ENCODE measurements at places on chromosomes 2 and 18. TPM values are rescaled to one million over a fixed set of nuclear protein-coding genes. Genes with fewer than 3 reads are reported as not detected.

- H3K27ac ChIP-seq, result no peak overlapping the region
- H3K4me3 ChIP-seq, result no peak overlapping the region
- no peaks in the 10 kb centered on the region for H3K27me3 ChIP-seq
- no peaks in the 10 kb centered on the region for H3K36me3 ChIP-seq
- no peak for DNase-seq
- H3K4me1 ChIP-seq, result no peaks in the 10 kb centered on the region
Measured at GRCh38 chr2:136059036-136059472, 58.9 kb downstream of the CXCR4 start.

- DNase-seq, result no peak
- H3K36me3 ChIP-seq, result no peaks in the 10 kb centered on the region
- H3K4me3 ChIP-seq, result no peak overlapping the region
- H3K4me1 ChIP-seq, result no peaks in the 10 kb centered on the region
- H3K27me3 ChIP-seq, result no peaks in the 10 kb centered on the region
- no peak overlapping the region for H3K27ac ChIP-seq
Measured at GRCh38 chr2:185859506-185859905, 120.9 kb downstream of the FSIP2 start.

- H3K4me1 ChIP-seq, result peaks cover 4% of the 10 kb centered on the region
- no peak for DNase-seq
- no peaks in the 10 kb centered on the region for H3K27me3 ChIP-seq
- H3K27ac ChIP-seq, result no peak overlapping the region
- no peaks in the 10 kb centered on the region for H3K36me3 ChIP-seq
- H3K4me3 ChIP-seq, result no peak overlapping the region
Measured at GRCh38 chr2:152413228-152414030, 78.5 kb downstream of the FMNL2 start.

DNA sequence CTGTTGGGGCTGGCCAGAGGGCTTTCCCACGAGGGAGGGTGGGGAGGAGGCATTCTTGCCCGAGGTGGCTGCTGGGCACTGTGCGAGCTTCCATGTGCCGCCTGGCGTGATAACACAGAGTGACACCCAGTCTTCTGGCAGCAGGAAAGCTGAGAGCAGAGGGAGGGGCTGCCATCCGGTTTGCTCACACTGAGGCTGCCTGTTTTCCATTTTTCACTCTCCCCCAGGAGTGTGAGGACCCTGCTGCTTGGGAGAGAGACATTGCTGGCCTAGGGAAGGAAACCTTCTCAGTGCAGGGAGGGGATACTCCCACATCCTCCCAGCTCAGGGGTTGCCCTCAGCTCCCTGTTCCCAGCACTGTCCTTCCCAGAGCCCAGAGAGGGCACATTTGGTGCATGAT is 73.1 kb downstream of the INHBB start:
- no peaks in the 10 kb centered on the region for H3K4me1 ChIP-seq
- no peaks in the 10 kb centered on the region for H3K36me3 ChIP-seq

DNA sequence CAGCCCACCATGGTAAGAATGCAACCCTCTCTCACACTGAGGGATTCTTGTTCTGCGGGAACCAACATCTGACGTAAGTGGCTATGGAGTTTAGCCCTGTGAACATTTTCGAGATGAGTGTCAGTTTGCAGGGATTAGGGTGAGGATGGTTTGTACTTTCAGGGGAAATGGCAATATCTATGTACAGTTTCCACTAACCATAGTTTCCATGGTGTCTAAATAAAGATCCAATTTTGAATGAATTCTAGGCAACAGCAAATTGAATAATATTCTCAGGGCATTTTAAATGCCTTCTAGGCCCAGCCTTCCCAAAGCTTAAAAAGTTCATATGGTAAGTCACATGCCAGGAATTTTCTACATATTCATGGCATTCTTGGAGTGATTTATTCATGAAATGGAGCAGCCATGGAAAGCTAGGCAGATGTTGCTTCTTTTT is 105.4 kb upstream of the MMADHC start:
- no peak overlapping the region for H3K27ac ChIP-seq
- H3K27me3 ChIP-seq, result no peaks in the 10 kb centered on the region
- no peaks in the 10 kb centered on the region for H3K36me3 ChIP-seq
- DNase-seq, result no peak
- no peaks in the 10 kb centered on the region for H3K4me1 ChIP-seq

DNA sequence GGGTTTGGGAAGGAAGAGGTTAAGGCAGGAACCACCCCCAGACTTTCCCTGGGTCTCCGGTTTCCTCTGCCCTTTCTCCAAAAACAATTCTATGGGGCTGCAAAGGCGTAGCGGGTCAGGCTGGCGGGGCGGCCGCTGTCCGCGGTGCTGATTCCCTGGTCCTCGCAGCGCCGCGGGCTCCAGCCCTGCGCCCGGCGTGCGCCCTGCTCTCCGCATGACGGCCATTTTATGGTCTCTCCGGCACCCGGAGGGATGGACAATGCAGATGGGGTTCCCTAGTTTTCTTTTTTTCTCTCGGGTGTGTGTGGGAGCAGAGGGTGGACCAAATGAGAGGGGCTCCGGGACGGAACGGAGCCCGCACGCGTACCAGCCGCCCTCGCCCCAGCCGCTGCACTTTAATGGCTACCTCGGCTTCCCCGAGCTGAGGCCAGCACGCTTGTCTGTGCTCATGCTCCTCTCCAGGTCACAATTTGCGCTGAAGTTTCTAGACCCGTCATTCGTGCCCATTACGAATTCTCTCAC is 1.6 kb downstream of the ST8SIA3 start:
- H3K36me3 ChIP-seq, result no peaks in the 10 kb centered on the region
- no peak overlapping the region for H3K4me3 ChIP-seq
- H3K27me3 ChIP-seq, result peaks cover 56% of the 10 kb centered on the region
- no peaks in the 10 kb centered on the region for H3K4me1 ChIP-seq

GRCh38 chr2:97979904-97980303 is 15.8 kb downstream of the TMEM131 start:
- no peak overlapping the region for H3K27ac ChIP-seq
- no peaks in the 10 kb centered on the region for H3K4me1 ChIP-seq
- no peaks in the 10 kb centered on the region for H3K27me3 ChIP-seq
- H3K36me3 ChIP-seq, result no peaks in the 10 kb centered on the region

DNA sequence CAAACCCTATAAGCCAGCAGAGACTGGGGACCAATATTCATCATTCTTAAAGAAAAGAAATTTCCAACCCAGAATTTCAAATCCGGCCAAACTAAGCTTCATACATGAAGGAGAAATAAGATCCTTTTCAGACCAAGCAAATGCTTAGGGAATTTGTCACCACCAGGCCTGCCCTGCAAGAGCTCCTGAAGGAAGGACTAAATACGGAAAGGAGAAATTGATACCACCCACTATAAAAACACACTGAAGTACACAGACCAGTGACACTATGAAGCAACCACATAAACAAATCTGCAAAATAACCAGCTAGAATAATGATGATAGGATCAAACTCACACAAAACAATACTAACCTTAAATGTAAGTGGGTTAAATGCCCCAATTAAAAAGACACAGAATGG is 22.4 kb downstream of the NPHP1 start:
- no peaks in the 10 kb centered on the region for H3K4me1 ChIP-seq
- H3K27me3 ChIP-seq, result no peaks in the 10 kb centered on the region
- H3K4me3 ChIP-seq, result no peak overlapping the region
- no peak for DNase-seq

- no peaks in the 10 kb centered on the region for H3K36me3 ChIP-seq
- no peaks in the 10 kb centered on the region for H3K27me3 ChIP-seq
- H3K27ac ChIP-seq, result no peak overlapping the region
- DNase-seq, result no peak
- H3K4me1 ChIP-seq, result no peaks in the 10 kb centered on the region
- no peak overlapping the region for H3K4me3 ChIP-seq
Measured at GRCh38 chr2:233358947-233359346, 4.7 kb downstream of the DGKD start.

DNA sequence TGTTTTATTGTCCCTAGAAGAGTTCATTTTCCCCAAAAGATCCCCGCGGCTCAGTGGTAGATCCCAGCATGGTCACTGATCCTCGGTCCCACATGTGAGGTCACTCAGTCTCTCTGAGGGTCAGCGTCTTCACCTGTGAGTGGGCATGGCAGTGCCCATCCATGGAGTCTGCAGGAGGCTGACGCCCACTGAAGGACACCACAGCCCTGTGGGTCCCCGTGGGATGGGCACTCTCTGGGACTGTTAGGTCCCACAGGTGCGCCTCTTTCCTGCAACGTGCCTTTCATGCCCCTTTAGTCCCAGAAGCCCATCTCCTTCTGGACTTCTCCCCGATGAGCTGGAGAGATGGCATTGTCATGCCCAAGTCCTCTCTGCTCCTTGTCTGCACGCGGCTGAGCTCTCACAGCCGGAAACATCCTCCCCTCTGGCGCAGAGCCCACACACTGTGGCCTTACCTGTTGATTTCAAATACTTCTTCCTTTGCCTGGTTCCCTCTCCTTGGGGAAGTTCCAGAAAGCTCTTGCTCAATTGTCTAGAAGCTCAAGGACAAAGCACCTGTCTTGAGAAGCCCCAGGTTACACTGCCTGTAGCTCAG is 75.9 kb downstream of the PTGR3 start:
- no peak overlapping the region for H3K4me3 ChIP-seq
- H3K36me3 ChIP-seq, result no peaks in the 10 kb centered on the region
- H3K27me3 ChIP-seq, result no peaks in the 10 kb centered on the region
- H3K4me1 ChIP-seq, result no peaks in the 10 kb centered on the region
- DNase-seq, result no peak

The RNPEPL1 gene
- total RNA-seq, result 42.3 TPM

The ABCG5 gene
- not detected for total RNA-seq

The CMPK2 gene
- total RNA-seq, result 4.2 TPM

The RNF152 gene
- total RNA-seq, result 64.5 TPM

The ATP6V1B1 gene
- 1.8 TPM for total RNA-seq

The NT5C1B gene
- total RNA-seq, result not detected

All from breast epithelium (tissue), 4 donors.